ENCODE measurements at places on chromosomes 6 and 20.

- DNase-seq, result no peak
Observed at GRCh38 chr6:163159110-163159509, 255.4 kb upstream of the QKI start.

DNA sequence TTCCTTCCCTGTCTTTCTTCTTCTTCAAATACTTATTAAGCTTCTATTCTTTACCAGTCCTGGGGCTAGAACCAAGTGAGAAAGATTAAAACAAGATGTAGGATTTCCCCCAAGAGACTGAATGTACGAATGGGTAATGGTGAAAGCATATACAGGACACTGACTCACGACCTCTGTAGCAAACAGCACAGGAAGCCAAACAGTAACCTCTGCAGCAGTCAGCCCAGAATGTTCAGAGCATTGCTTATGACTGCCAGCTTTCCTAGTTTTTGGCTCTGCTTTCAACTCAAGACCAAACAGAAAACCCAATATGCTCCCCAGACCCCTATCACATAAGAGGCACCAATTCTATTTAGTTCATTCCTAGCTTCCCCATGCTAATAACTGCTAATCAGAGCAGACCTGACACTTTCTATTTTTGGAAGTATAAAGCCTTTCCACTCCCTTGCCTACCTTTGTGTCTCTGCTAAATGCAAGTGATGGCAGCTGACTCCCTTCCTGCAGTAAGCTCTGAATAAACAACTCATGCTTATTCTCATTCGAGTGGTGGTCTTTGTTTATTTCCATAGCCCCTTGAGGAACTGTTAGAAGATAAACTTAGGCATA is 690.6 kb downstream of the EPM2A start:
- no peak for DNase-seq

- no peak for DNase-seq
Observed at GRCh38 chr20:10014431-10014830, 20.4 kb upstream of the ANKEF1 start.

DNA sequence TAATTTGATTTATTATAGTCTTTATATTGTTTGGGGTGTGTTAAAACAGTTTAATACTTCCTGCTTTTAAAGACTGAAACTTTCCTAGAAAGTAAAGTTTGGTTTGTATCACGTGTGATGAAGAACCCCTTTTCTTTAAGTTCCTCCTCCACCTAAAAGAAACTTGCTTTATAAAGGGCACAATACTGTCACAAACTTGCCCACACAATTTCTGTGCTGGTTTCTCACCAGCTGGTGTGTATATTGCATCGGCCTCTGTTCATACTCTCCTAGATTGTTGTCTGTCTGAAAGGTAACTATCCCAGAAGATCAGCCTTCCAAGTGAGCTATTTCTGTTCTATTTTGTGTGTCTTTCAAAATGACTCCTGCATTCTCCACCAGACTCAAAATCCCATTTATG is 46.9 kb downstream of the ANKRD6 start:
- no peak for DNase-seq

GRCh38 chr6:53992522-53992921 is 118.7 kb upstream of the MLIP start:
- no peak for DNase-seq

- DNase-seq, result no peak
Observed at GRCh38 chr20:63682384-63683139, 13.9 kb upstream of the TNFRSF6B start.

GRCh38 chr6:5078121-5078669 is 6.9 kb upstream of the PPP1R3G start:
- no peak for DNase-seq

- no peak for DNase-seq
Observed at GRCh38 chr20:2146080-2146867, 44.6 kb downstream of the STK35 start.

GRCh38 chr20:40265825-40266533 is 423.1 kb downstream of the MAFB start:
- DNase-seq, result no peak

DNA sequence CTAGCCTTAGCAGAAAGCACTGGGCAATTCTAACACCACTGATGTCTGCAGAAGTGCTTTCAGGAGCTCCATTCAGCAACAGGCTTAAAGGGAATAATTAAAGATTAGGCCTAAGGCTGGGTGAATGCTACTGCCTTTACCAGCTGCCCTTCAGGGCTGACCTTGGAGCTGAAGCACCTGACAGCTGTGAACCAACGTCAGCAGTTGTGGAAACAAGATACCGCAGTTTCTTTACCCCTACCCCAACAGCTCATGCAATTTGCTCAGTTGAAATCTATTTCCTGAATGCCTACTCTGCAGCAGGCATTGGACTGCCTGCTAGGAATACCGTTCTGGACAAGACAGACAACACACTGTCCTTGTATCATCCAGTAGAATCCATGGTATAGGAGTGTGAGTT is 51.5 kb upstream of the ADTRP start:
- DNase-seq, result no peak

- no peak for DNase-seq
Observed at GRCh38 chr20:13118676-13119075, 102.4 kb upstream of the ISM1 start.

- DNase-seq, result no peak
Observed at GRCh38 chr20:11797156-11797555, 120.5 kb upstream of the BTBD3 start.

- no peak for DNase-seq
Observed at GRCh38 chr20:49750611-49751396, 37.1 kb upstream of the B4GALT5 start.

DNA sequence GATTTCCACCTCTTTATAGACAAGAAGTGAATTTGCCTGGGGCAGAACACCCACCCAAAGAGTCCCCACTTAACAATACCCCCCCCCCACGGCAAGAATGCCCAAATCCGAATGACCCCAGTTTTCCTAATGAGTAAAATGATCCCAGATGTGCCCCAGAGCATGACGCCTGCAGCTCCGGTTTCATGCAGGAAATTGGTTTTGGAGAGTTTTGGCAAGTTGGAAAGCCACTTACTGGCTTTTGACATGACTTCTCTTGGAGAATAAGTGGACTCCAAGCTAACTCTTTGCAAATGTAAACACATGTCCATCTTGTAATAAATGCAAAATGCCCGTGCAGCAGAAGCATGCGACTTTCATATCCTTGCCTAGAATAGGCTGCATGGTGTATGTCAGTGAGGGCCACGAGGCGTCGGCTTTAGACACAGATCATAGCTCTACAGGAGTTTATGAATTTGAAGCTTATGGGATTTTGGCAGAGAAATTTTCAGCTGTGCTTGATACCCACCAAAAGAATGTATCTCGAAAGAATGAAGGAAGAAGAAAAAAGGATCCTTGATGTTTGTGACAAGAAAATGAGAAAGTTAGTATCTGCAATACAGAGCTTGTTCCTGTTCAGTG is 24.2 kb downstream of the EDN3 start:
- no peak for DNase-seq

DNA sequence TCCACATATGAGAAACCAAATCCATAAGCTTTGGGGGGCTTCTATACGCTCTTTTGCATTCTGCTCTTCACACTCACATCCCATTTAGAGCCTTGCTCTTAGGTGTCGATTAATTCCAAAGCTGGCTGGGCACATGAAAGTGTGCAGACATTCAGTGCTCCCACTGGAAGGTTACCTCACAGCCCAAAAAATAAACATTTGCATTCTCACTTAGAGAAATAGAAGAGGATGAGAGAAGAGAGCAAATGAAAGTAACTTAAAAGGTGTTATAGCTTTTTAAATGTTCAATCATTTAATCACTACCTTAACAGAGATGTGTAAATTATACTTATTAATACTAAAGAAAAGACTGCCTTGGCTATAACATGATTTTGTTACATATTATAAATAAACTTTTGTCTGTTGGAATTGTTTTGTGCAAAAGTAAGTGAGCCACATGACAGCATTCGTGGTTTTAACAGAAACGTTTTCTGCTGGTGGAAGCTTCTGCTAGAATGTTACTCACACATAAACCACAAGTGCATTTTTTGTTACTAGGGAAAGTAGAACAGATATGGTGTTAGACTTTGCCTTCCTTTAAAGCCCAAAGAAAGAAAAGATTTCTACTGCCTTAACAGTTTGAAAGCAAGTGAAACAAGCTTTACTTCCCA is 116.7 kb downstream of the SIM1 start:
- DNase-seq, result no peak
